Astrocyte of the hippocampus (primary cell): ENCODE measurements at places on chromosomes 1 and 21.
A peak's percentile ranks its signal among the peaks of the same experiment; 100 is the strongest.

GRCh38 chr1:217660353-217661062 lies 29.4 kb downstream of the SPATA17 start:
- DNase-seq: peak; percentile 32

GRCh38 chr1:22418933-22419382 lies 32.7 kb upstream of the ZBTB40 start:
- DNase-seq: peak; percentile 49

DNA sequence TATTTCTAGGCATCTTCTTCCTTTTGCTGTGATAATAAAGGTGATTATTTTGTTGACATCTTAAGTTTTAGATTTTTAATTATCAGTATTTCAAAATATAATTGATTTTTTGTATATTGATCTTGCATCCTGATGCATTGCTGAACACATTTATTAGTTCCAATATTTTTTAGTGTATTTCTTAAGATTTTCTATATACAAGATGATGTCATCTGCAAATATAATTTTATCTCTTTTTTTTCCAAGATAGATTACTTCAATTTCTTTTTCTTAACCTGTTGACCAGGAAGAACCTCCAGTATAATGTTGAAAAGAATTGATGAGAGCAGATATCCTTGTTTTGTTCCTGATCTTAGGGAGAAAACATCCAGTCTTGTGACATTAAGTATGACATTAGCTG lies 54.8 kb upstream of the LRRN2 start:
- no peak for DNase-seq

- DNase-seq: no peak
Observed at GRCh38 chr21:16797966-16798365, 714.9 kb upstream of the CXADR start.

- DNase-seq: peak; percentile 33
Observed at GRCh38 chr1:17250601-17251000, 1.7 kb downstream of the PADI3 start.

DNA sequence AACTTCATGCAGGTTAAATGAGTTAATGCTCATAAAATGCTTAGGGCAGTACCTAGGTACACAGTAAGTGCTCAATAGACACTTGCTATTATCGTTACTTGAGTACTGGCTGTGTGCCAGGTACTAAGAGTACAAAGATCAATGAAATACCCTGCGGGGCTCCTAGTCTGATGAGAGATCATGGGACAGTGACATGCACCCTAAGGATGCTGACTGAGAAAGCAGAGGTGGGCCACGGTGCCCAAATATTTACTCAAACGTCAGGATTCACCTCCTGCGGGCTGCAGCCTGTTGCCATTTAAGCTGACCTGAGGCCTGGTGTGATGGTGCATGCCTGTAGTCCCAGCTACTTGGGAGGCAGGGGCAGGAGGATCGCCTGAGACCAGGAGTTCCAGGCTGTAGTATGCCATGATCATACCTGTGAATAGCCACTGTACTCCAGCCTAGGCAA lies 19.8 kb upstream of the LUZP1 start:
- DNase-seq: no peak

- DNase-seq: no peak
Observed at GRCh38 chr1:30400507-30400906, 322.9 kb downstream of the MATN1 start.

- no peak for DNase-seq
Observed at GRCh38 chr1:27713869-27714513, 11.8 kb upstream of the FAM76A start.

DNA sequence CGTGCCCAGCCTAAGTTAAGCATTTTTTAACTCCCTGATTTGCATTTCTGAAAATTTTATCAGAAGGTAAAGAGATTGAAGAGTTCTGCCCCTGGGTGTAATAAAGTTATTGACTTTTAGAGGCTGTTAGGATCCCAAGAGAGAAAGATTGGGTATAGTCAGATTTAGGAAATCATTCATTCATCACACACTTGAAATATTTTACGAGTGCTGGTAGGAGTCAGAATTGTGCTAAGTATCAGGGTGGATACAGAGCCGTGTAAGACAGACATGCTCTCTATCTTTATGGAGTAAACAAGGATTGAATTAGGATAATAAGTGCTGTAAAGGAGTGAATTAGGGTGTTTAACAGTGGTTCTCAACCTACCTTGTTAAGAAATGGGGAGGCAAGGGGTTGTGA lies 3.0 kb downstream of the SZT2 start:
- no peak for DNase-seq

DNA sequence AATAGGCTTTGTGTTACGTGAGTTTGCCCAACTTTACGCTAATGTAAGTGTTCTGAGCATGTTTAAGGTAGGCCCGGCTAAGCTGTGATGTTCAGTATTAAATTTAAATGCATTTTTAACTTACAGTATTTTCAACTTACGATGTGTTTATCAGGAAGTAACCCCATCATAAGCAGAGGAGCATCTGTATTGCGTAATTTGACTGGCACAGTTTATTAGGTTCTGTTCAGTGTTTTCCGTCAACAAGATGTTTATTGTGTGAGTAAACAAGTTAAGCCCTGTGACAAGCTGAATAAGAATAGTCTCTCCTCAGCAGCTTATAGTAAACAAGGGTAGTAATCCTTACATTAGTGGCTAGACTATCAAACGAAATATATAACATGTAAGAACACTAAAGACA lies 27.2 kb upstream of the SHISA4 start:
- no peak for DNase-seq

- DNase-seq: no peak
Observed at GRCh38 chr1:29441916-29442668, 205.8 kb downstream of the PTPRU start.

DNA sequence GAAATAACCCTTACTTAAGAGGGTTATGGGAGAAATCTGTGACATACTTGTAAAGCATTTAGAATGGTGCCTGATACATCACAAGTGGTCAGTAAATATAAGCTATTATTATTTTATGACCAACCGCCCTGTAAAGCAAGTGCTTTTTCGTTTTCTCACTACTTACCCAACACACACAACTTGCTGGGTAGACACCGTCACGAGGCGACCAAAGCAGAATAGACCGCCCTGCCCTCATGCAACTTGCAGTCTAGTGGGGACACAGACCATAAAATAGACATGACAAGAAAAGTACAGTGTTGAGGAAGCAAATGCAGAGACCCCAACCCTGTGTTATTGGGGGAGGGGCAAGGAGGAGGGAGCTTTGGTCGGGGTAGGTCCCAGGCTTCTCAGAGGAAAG lies 744 bp upstream of the IGSF3 start:
- DNase-seq: no peak

DNA sequence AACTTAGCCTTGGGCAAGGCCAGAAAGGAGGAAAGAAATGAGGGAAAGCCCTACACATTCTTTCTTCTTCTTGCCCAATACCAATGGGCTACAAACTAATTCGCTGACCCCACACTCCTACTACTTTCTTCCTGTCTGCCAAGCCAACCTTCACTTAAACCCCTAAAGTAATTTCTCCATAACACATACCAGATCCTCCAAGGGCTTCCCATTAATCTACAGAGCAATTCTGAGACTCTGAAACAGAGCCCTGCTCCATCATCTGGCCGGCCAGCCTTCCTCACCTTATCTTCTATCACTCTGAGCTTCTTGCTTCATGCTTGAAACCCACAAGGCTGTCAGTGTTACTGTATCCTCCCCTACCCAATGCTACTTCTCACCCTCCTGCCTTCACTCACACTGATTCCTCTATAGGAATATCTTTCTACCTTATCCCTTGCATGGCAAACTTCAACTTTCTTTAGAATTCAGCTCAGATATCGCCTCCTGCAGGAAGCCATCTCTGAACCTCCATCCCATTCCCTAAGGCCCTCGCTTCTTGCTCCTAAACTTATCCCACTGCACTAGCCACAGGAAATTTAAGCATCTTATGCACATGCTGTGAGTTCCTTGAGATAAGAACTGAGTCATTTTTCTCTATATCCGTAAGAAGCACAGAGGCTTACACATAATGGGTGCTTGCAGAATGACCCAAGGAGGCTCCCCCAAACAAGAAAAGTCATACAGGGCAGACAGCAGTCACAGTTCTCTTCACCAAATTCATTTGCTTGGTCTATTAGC lies 81.9 kb downstream of the JAK1 start:
- no peak for DNase-seq
